ENCODE measurements at places on chromosomes 13 and 19. TPM values are rescaled to one million over a fixed set of nuclear protein-coding genes. Genes with fewer than 3 reads are reported as not detected.

DNA sequence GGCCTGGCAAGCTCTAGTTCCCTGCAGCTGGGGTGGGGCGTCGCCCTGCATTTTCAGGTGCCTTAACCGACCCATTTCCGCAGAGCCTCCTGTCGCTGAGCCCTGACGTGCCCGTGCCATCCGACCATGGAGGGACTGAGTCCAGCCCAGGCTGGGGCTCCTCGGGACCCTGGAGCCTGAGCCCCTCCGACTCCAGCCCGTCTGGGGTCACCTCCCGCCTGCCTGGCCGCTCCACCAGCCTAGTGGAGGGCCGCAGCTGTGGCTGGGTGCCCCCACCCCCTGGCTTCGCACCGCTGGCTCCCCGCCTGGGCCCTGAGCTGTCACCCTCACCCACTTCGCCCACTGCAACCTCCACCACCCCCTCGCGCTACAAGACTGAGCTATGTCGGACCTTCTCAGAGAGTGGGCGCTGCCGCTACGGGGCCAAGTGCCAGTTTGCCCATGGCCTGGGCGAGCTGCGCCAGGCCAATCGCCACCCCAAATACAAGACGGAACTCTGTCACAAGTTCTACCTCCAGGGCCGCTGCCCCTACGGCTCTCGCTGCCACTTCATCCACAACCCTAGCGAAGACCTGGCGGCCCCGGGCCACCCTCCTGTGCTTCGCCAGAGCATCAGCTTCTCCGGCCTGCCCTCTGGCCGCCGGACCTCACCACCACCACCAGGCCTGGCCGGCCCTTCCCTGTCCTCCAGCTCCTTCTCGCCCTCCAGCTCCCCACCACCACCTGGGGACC lies 1.2 kb downstream of the ZFP36 start:
- no peak for DNase-seq

Gene OR7C2
- polyA plus RNA-seq: not detected

Gene CYP2A7
- polyA plus RNA-seq: not detected

Gene EFNA2
- 2.1 TPM for polyA plus RNA-seq

DNA sequence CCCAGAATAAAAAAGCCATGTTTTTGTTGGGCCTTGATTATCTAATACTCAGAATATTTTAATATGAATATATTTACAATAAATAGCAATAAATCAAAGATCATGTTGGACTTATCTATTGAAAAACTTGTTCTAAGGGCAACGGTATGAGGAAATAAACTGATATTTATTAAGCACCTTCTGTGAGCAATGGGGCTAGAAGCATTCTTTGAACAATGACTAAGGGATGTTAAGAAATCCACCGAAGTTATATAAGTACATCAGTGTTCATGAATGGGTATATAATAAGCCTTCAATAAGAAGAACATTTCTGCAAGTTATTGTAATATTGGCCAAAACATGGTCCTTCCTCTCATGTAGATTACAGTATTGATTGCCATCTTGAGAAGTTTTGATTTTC lies 221.8 kb downstream of the OXGR1 start:
- no peak for DNase-seq

- no peak for DNase-seq
Observed at GRCh38 chr13:43390619-43391018, 367.2 kb downstream of the DNAJC15 start.

DNA sequence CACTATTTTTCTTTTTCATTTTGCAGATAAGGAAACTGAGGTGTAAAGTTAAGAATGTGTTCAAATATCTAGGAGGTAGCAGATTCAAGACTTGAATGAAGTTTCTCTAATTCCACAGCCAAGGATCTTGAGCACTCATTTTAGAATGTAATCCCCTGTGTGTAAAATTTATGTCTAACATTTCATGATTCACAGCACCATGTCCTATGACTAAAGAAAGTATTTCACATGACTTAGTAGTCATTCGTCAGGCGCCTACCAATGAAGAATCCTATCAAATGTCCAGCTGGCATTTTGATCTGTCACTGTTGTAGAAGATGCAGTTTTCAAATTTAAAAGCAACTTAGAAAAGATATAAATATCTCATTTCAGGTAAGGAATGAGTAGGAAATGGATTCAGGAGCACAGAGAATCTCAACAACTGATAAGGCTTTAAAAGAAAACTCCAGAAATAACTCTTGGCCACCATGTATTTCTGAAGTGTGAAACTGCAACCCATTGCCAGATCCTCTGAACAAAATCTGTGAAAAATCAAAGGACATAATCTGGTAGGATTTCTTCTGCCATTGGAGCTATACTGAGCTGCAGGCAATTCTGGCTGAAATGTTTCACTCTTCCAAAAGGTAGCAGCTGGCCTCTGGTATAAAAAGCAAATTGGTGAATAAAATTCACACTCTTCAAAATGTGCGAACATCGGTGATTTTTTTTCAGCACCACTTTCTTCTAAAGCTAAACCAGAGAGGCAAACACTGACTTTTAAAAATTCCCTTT lies 92.2 kb downstream of the DCLK1 start:
- DNase-seq: no peak

DNA sequence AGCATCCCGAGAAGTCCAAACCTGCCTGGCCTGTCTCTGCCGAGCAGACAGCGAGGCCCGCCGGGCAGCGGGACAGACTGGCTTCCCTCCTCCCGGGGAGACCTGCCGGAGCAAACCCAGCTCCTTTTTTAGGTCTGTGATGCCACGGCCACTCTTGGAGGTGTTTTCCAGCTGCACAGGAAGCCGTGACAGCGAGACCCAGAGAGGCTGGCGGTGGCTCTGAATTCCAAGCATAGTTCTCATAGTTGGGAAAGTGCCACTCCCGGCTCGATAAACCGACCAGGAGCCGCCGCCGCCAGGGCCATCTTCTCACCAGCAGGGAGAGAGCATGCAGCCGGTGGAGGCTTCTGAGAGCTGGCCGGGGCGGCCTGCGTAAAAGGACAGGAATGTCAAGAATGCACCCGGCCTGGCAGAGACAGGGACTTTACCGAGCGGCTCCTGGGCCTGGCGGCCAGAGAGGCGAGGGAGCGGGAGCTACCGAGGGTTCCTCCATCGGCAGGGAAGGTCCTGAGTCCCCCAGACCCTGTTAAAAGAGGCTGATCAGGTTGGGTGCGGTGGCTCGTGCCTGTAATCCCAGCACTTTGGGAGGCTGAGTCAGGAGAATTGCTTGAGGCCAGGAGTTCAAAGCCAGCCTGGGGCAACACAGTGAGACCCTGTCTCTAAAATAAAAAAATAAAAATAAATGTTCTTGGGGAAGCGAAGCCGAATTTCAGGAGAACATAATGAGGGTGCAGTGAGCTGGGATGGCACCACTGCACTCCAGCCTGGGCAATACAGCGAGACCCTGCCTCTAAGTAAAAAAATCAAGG lies 64.9 kb downstream of the GADD45B start:
- peak; percentile 77 for DNase-seq

- DNase-seq: no peak
Observed at GRCh38 chr13:110123041-110123809, 183.7 kb downstream of the COL4A1 start.

GRCh38 chr19:30596813-30597399 lies 224.7 kb downstream of the ZNF536 start:
- no peak for DNase-seq

- no peak for DNase-seq
Observed at GRCh38 chr13:67445436-67445835, 215.3 kb upstream of the PCDH9 start.

GRCh38 chr19:14972676-14973075 lies 7.0 kb downstream of the SLC1A6 start:
- no peak for DNase-seq

DNA sequence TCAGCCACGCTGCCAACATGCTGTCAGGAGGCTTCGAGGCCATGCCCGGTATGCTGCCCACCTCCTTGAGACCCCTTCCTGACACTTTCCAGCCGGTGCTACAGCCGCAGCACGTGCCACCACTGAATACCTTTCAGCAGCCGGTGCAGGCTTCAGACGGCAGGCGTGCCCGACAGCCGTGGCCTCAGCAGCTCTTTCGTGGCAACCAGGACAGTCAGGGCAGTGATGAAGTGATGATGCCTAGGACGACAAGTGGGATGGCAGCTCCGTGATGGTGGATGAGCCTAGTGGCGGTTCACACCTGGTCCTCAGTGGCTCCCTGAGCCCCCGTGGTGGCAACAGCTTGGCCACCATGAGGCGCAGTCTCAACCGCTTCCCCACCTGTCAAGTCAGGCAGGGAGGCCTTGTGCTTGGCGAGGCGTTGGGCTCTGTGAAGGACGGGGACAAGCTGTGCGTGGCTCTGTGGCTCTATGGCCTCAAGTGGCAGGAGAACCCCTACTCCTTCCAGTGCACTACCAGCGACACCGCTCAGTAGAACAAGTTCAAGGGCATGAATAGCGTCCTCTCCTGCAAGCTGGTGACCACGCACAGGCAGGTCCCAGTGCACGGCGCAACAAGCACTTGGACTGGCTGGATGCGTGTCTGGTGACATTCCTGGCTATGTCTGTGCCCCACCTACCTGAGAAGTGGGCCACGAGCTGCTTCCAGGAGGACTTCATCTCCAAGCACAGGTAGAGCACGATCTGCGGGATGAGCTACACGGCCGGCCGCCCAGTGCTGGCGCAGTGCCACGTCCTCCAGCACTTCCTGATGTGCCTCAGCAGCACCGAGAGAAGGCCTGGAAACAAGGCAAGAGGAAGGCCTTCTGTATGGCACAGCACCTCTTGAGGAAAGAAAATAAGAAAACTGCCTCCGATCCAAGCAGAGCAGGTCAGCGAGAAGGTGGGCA lies 18.2 kb upstream of the ZNF14 start:
- no peak for DNase-seq

Gene EPS8L1
- 92.9 TPM for polyA plus RNA-seq

DNA sequence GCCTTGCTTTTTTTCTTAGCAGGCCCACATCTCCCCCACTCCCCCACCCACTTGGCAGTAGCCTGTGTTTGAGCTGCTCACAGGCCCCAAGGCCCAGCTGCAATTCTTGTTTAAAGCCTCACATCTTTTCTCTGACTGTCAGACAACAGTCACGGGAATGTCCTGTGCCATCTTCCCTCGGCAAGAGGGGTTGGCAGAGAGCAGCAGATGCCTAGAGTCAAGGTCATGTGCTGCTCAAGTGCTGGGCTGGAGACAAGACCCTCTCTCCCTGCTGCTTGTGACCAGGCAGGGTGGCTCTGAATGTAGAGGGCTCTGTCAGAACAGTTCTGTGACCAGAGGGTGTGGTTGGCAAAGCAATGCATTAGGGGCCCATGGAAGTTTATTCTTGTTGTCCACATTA lies 47.4 kb downstream of the BBC3 start:
- no peak for DNase-seq

- DNase-seq: no peak
Observed at GRCh38 chr13:84470528-84470927, 588.3 kb upstream of the SLITRK1 start.

DNA sequence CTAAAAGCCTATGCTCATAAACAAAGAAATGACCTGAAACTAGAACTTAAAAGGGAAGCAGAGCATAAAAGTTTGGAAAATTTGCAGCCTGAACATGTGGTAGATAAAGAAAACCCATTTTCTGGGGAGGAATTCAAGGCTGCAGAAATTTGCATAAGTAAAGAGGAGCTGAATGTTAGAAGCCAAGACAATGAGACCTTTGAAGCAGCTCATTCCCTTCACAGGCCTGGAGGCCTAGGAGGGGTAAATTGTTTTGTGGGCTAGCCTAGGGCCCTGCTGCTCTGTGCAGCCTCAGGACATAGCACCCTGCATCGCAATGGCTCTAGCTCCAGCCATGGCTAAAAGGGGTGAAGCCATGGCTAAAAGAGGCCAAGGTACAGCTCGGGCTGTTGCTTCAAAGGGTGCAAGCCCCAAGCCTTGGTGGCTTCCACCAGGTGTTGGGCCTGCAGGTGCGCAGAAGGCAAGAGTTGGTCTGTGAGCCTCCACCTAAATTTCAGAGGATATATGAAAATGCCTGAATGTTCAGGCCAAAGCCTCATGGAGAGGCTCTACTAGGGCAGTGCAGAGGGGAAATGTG lies 38.3 kb downstream of the ZIC2 start:
- DNase-seq: no peak

GRCh38 chr19:8922591-8922990 lies 87.6 kb downstream of the MUC16 start:
- no peak for DNase-seq

- no peak for DNase-seq
Observed at GRCh38 chr19:10288662-10289166, 1.0 kb upstream of the ICAM5 start.

DNA sequence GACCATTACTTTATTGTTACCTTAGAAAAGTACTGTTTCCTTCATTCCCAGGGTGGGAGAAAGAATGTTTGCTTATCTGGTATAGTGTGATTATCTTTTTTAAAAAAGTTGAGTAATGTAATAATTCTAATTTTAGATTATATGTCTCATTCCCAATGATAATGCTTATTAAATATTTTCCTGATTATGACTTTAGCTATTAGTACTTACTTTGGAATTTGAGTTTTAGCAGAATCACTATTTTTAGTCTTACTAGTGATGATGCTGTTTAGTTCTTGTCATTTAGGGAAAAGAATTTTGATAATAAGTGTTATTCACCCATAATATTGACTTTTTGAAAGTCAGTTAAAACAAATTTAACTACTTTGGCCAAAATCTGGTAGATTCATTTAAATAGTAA lies 95.2 kb downstream of the FRY start:
- DNase-seq: no peak

Gene ANGPTL4
- polyA plus RNA-seq: 3.7 TPM

Gene PRRG2
- 6.0 TPM for polyA plus RNA-seq

Gene PLIN5
- 0.96 TPM for polyA plus RNA-seq

DNA sequence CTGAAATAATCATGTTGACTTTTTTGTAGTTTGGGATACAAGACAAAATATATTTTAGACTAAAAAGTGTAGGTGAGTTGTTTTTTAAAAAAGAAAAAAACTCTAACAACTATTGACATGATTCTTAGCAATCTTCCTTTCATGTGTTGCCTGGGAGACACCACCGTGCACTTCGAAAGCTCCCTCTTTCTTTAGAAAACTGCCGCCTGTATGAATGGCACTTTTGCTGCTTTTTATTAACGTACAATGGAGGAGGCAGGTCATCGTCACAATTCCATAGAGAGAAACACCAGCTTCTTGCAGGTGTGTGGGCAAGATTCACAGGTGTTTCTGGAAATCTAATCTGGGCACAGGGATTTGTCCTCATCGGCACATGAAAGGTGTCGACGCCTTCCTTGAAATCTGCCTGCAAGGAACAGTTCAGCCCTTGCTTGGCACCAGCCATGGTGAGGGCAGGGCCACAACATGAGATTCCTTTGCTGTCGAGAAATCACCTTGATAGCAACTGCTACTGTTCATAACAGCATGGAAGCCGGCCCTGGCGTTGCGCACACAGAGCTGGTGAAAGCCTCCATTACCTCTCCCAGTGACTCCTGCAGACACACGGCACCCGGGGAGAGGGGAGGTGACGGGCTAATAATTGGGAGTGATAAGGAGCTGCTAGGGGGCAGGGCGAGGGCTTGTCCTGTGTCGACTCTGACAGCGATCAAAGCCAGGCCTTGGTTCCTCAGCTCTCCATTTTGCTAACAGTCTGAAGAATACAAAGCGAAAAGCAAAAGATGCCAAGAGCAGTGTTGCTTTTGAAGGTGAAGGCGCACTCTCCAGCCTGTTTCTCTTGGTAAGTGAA lies 66.5 kb downstream of the EFNB2 start:
- DNase-seq: no peak

GRCh38 chr19:51131780-51132680 lies 7.3 kb downstream of the SIGLEC9 start:
- no peak for DNase-seq

Gene PSENEN
- 71.8 TPM for polyA plus RNA-seq
